ENCODE measurements at places on chromosomes 4 and X.

DNA sequence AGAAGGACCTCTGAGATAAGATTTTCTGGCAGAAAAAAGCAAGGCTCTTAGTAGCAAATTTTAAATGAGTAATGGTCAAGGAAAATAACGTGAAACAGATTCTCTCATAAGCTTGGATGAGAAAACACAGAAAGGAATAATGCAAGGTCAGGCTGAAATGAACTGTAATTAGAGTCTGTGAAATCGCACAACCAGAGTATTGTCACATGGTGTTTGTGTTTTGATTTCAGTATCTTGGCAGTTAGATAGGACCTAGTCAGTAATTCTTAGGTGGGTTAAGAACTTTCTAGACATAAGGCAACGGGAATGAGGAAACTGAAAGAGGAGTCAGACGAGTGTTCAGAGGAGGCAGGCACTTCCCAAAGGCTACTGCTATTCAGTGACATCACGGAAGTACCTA is 34.6 kb downstream of the LIMCH1 start:
- no peak for DNase-seq

DNA sequence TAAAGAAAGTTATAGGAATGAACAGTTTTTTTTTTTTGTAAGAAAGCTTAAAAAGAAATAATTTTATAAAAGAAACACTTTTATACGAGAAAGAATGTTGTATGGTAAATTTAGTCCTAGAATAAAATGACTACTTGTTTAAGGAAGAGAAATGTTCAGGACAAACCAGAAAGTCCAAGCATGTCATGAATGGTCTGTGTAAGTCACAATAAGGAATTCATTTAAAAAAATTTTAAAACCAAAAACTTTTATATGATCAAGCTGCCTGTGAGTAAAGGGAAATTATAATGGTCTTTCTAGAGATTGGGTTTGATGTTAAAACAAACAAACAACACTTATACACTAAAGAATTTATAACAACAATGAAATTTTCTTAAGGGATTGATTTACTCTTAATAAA is 858.9 kb upstream of the PCDH7 start:
- no peak for DNase-seq

DNA sequence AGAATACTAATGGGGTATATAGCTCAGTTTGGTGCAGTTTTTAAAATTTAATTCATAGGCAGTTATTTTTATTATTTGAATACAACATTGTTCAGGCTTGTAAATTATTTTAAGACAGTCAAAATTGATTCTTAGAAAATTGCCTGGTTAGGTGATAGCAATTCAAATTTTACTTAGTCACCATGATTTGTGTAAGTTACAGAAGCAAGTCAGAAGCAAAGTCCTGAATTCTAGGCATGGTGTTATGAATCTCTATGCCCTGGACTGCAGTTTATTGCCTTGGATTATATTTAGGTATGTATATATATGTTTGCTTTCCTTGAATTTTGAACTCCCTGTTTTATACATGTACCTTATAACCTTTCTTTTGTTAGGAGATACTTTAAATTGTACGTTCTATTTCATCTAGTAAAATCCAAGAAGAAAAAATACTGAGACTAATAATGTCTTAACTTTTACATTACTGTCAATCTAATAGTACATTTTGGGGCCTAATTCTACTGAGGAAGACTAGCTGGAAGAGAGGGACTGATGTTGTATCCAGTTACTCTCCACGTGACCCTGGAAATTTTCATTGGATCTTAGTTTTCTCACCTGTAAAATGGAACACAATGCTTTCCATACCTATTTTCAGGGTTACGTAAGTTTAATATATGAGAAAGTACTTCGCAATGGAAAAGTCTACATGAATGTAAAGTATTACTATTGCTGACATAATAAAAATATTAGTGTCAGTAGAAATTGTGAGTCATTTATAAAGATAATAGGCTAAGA is 25.1 kb downstream of the RAPGEF2 start:
- no peak for DNase-seq

- no peak for DNase-seq
These were observed 108.1 kb upstream of the GK2 start for GRCh38 chr4:79516114-79516513.

GRCh38 chrX:283115-283845 is 2.1 kb downstream of the PLCXD1 start:
- peak; percentile 85 for DNase-seq

DNA sequence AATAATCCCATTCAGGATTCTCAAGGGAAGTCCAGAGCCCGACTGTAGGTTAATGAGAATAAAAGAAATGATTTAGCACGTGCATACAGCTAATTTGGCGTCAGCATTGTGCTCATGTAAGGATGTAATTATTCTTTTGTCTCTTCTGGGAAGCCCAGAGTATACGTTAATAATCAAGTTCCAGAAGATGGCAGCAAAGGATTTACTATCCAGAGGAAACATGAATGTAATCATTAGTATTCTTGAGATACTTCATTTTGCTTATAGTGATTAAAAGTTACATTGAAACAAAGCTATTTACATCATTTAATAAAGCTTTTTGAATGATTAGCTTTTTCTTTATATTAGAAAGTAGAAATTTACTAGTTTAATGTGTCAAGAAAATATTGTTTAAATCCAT is 27.1 kb upstream of the MAP9 start:
- DNase-seq, result no peak

DNA sequence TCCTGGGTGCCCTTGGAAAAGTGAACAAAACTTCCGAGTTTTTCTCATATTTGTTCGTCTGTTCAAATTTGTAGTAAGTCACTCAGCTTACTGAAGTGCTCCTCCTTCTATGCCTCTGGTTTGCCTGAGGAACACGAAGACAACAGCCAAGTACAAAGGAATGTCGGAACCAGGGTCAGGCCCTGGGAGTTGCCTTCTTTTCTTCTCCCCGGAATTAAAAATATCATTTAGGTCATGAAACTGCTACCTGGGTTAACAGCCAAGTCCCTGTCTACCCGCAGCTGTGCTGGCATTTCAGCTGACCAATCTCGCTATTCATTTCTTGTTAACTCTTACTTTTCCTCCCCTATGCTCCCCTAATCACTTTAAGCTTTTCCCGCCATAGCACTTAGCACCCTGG is 137.6 kb upstream of the TEX13D start:
- DNase-seq, result no peak

DNA sequence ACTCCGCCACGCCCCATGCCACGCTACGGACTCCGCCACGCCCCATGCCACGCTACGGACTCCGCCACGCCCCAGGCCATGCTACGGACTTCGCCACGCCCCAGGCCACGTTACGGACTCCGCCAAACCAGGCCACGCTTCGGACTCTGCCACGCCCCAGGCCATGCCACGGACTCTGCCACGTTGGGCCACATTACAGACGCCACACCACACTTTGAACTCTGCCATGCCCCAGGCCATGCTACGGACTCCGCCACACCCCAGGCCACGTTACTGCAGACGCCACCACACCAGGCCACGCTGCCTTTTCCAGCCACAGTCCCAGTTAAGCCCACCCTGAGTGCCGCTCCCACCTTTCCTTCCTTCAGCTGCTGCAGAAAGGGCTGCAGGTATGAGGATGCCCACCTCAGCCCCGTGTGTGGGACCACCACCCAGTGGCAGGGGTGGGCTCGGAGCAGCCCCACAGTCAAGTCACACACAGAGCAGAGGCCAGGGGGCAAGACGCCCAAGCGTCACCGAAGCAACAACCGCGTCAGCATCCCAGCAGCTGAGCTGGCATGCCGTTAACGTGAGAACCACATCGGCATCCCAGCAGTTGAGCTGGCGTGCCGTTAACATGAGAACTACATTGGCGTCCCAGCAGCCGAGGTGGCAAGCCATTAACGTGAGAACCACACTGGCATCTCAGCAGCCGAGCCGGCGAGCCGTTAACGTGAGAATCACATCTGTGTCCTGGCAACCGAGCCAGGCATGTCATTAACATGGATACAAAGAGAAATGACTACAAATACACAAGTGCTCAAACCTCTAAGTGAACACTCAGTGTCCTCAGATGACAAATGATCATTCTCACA is 26.4 kb downstream of the GAK start:
- no peak for DNase-seq

- no peak for DNase-seq
These were observed 678.7 kb downstream of the ARAP2 start for GRCh38 chr4:35565640-35566039.

- DNase-seq, result no peak
These were observed 53.4 kb downstream of the WDR19 start for GRCh38 chr4:39235696-39236095.

DNA sequence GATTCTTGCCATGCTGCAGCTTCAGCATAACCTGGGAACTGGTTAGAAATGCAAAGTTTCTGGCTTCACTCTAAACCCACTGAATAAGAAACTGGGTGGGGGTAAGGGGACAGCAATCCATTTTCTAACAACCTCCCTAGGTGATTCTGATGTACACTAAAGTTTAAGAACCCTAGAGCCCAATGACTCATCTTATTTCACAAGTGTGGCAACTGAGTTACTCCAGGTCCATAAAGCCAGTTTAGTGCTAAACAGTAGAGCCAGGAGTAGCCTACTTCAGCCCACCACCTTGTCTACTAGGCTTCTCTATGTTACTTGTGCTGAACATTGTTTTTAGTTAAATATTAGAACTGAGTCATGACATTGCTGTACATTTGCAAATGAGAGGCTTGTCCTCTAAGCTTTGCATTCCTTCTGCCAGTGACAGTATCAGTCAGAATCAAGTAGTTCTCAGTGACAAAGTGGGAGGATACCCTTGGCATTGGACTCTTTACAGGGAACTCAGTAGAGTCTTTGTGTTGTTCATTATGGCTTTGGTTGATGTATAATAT is 518.0 kb downstream of the RPA4 start:
- no peak for DNase-seq

- no peak for DNase-seq
These were observed 14.3 kb downstream of the FAM9C start for GRCh38 chrX:13029887-13030771.

GRCh38 chrX:112812741-112813140 is 27.9 kb downstream of the AMOT start:
- no peak for DNase-seq

GRCh38 chr4:69532125-69532524 is 36.4 kb upstream of the UGT2B4 start:
- DNase-seq, result no peak
